Right forelimb (tissue), 1 donor: ENCODE measurements at places on chromosomes 1 and 21.

DNA sequence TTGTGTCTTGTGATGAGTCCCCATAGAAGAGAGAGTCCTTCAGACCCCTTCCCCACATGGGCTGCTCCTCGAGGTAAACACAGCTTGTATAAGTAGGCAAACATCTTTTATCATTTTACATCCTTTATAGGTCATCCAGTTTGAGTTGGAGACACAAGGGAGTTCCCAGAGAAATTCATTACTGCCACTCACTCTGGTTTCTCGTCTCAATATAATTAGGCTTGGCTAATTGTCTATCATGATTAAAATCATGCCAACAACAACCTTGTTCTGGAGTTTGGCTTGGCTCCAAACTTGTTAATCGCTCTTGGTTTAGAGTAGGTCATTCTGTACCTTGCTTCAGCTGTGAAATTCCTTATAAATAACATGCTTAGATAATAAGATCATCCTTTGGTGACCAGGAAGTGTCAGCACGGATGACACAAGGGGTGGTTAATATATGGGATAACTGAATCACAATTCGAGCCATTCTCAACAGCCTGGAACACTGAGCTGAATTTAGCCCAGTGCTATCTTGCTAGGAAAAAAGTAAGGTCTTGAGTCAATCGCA is 70.7 kb upstream of the DAB1 start:
- no peak for DNase-seq

GRCh38 chr1:934991-935750 is 11.4 kb downstream of the SAMD11 start:
- no peak for DNase-seq

DNA sequence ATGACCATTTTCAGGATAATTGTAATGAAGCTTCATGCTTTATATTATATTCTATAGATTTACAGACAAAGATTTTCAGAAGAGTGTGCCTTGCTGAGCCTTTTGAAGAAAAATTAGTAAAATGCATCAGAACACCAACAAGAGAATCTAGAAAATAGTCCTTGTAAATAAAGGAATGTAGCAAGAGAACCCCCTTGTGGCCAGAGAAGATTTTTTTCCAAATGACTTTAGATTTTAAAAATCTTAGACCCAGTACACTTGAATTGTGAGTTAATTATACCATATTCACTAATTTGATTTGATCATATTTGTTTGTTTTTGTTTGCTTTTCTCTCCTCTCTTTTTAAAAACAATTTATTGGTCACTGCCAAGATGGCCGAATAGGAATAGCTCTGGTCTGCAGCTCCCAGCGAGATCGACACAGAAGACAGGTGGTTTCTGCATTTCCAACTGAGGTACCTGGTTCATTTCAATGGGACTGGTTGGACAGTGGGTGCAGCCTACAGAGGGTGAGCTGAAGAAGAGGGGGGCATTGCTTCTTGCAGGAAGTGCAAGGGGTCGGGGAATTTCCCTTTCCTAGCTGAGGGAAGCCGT is 12.8 kb upstream of the IFI44L start:
- no peak for DNase-seq

- DNase-seq, result no peak
Measured at GRCh38 chr1:24886241-24886640, 43.8 kb downstream of the RUNX3 start.

DNA sequence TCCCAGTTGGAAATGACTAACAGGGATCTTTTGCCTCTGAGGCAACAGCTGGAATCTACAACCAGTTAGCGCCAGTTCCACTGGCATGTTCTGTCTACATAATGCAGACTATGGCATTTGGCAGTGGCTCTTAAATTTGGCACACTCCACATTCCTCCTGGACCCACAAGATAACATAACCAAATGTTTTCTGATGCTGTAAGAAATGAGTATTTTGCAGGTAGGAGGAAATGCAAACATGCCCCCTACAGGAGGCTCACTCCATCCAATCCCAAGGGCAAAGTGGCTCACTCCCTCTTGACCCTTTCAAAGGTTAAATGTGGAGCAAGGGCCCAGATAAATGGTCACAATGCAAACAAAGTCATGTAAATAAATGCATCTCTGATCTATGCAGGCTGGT is 129.2 kb upstream of the PROX1 start:
- no peak for DNase-seq

DNA sequence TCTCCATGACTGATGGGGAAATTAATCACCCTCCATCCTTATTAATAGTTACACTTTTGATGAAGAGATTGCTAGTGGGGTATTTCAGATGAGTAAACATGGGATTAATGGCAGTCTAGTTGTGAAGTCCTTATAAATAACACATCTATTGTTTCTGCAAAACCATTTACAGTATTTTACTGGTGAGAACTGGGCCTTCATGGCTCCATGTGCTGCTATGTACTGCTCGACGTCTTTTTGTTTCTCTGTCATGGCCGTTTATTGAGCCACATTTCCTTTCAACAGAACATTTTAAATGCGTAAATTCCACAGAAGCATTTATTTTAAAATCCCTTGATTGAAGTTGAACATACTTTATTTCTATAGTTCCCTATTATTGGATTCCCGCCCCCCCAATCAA is 34.5 kb downstream of the SPEN start:
- DNase-seq, result no peak

- DNase-seq, result no peak
Measured at GRCh38 chr1:35646043-35646442, 4.7 kb upstream of the PSMB2 start.

GRCh38 chr1:24289937-24290595 is 29.1 kb upstream of the GRHL3 start:
- no peak for DNase-seq

DNA sequence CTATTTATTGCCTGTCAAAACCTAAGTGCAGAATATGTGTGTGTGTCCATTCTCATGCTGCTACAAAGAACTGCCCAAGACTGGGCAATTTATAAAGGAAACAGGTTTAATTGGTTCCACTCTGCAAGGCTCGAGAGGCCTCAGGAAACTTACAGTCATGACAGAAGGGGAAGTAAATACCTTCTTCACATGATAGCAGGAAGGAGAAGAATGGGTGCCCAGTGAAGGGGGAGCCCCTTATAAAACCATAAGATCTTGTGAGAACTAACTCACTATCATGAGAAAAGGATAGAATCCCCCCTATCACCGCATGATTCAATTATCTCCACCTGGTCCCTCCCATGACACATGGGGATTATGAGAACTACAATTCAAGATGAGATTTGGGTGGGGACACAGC is 300.7 kb upstream of the SNX7 start:
- DNase-seq, result no peak

DNA sequence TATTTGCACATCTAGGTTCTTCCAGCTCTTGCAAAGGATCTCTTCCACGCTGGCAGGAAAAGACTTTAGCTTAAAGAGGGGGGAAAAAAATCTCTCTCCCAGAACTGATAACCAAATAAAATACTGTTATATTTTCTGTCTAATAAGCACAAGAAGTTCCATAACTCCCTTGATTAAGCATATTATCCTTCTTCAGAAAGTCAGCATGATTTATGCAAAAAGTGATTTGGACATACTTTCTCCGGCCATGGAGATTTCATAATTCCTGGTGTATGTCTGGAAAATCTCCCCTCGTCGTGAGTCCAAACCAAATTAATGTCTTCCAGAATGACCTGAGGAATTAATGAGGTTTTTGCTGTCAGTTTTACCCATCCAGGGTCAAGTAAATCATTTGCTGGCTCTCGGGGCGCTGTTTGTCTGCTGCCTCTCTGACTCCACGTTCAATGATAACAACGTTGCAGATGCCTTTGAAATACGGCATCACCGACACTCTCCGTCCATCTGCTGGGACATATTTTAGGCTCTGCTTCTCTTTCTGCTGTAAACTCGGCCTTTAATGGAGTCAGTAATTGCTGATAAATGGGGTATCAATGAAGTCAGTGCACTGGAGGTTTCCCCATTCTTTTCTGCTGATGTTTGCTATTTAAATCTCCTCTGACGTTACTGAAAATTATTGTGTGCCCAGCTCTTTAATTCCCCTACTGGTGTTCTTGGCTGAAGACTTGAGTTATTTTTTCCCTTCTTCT is 112.9 kb downstream of the HLX start:
- DNase-seq, result no peak

DNA sequence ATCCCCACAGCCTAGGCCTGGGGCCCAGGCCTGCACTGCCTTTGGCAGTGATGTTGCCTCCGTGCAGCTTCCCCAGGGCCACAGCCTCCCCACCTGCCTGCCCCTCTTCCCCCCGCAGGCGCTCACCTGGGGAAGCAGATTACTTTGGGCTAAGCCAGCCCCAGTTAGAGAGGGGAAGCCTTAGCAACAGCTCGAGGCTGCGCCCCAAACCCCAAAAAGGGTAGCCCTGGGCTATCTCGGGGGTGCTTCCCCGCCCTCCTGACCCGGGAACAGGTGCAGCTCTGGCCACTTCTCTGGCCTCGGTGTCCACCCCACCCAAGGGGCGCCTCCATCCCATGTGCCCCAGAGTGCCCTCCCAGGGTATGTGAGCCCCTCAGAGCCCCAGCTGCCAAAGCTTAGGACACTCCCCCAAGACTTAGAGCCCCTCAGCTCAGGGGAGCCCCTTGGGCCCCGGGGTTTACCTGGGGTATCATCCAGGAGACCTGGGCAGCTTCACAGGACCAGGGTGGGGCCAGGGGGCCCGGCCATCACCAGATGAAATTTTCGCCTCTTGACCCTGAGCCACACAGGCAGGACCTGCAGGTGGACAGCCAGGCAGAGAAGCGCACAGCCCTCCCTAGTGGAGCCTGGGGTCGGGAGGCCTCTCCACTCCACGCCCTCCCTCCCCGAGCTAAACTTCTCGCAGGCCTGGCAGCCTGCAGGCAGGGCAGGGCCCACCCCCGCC is 3.3 kb upstream of the TTC34 start:
- DNase-seq, result no peak

DNA sequence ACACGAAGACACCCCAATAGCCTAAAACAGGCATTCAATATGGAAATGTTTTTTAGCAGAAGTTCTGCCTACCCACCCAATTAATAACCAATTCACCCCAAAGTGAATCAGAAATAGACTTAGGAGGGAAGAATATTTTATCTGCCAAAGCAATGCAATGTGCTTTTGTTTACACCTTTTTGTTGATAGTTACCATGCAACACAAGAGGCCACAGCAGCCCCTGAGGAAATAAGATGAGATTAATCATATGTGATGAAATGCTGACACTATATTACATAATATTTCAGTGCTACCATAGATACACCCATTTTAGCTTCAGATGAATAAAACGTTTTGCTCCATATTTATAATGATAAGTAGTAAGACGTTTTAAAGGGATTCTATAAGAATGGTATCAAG is 60.9 kb upstream of the RGS2 start:
- no peak for DNase-seq

DNA sequence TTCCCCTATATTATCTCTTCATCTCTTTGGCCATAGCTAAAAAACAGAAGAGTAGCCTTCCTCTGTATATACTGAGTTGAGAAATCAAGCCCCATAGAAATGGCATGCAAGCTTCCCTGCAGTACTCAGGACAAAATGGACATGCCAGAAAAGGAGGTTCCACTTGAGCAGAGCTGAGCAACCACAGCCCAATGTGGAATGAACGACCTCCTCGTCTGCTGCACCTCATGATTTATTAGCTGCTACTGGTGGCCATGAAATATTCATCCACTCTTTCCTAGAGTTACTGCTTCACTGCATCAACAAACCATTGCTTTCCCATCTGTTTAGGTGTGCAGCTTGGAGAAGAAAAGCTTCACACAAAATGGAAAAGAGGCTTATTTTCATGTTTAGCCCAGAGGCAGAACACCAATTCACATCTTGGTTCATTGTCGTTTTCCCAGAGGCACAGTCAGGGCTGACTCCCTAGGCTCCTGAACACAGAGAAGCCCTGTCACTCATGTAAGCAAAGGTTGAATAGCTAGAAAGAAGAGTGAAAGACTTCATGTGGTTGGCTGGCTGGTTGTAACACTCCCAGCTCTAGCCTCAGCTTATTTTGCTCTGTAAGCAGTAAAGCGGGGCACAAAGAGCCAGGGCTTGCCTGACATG is 148.0 kb downstream of the TSEN15 start:
- DNase-seq, result no peak

- DNase-seq, result no peak
Measured at GRCh38 chr1:218361298-218362065, 16.3 kb downstream of the TGFB2 start.

GRCh38 chr1:15994590-15995351 is 9.3 kb upstream of the SRARP start:
- DNase-seq, result peak; percentile 60

- DNase-seq, result no peak
Measured at GRCh38 chr1:54265126-54265525, 65.2 kb downstream of the MRPL37 start.

DNA sequence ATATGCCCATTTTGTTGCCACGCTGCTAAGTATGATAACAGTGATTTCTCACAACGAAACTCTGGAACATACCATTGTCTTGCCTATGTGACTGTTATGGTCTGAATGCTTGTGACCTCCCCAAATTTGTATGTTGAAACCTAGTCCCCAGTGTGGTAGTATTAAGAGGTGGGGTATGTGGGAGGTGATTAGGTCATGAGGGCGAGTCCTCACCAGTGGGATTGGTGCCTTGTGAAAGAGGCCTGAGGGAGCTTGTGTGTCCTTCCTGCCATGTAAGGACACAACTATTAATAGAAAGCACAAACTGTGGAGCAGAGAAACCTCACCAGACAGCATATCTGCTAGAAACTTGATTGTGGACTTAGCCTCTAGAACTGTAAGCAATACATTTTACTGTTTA is 84.6 kb downstream of the SELENOF start:
- DNase-seq, result no peak

GRCh38 chr1:77824079-77824478 is 44.6 kb downstream of the MIGA1 start:
- DNase-seq, result no peak

DNA sequence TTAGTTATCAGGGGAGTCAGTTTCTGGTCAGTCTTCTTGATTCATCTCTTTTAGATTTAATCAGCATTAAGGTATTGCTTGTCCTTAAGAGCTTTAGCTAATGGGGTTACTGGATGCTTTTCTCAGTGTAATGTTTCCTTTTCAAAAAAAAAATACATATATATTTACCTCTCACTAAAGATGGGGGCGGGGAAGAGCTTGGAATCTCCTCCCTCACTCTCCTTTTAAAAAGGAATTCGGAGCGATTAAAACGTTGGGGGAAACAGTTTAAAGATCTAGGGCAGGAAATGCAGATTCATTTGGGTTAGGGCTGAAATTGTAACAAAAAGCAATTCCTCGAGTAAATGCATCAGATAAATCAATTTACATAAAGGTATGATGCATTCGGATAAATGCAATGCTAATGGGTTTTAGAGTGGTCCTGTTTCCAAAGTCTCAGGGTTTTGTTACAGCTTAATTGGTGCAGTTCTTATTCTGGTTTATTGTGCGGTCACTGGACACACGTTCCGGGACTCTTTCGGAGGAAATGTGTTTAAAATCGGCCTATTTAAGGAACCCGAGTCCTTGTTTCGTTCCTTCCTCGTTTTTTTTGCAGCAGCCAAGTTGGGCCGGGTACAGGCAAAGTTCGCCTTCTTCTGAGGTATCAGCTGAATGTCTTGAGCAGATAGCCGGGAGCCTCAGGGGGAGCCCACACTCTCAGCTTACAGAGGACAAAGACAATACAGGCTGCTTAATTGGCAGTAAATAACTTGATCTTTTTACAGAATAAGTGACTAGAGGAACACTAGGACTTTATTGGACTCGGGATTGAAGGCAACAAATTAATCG is 1.6 kb downstream of the LMO4 start:
- DNase-seq, result no peak
